ENCODE measurements at places on chromosomes 2 and 18.

- no peak for DNase-seq
Observed at GRCh38 chr2:12733846-12734245, 17.1 kb downstream of the TRIB2 start.

GRCh38 chr2:99085421-99085820 is 56.1 kb upstream of the C2orf15 start:
- no peak for DNase-seq

GRCh38 chr2:161952783-161953191 is 121.2 kb downstream of the DPP4 start:
- no peak for DNase-seq

- DNase-seq, result no peak
Observed at GRCh38 chr18:44325903-44326635, 354.6 kb upstream of the SETBP1 start.
